Bronchial epithelial cell (primary cell): ENCODE measurements at places on chromosomes 5 and 9.
A peak's percentile ranks its signal among the peaks of the same experiment; 100 is the strongest.

DNA sequence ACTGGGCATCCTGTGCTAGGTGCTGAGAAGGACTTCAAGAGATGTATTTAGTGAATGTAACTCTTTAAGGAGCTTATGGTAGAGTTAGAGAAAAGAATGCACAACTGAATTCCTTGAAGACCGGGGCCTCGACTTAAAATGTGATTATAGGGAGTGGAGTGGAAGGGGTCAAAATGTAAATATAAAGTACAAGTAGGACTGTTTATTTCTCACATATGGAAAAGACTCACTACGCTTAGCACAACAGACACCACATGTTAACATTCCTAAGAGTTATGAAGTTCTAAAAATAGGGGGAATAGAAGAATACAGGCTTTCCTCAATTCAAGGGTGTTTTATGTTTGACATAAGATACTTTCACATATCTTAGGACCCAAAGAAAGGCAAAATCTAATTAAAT, 117.8 kb upstream of the OSMR start:
- DNase-seq: no peak

- DNase-seq: no peak
These were observed 31.0 kb upstream of the DENND1A start for GRCh38 chr9:123960965-123961364.

DNA sequence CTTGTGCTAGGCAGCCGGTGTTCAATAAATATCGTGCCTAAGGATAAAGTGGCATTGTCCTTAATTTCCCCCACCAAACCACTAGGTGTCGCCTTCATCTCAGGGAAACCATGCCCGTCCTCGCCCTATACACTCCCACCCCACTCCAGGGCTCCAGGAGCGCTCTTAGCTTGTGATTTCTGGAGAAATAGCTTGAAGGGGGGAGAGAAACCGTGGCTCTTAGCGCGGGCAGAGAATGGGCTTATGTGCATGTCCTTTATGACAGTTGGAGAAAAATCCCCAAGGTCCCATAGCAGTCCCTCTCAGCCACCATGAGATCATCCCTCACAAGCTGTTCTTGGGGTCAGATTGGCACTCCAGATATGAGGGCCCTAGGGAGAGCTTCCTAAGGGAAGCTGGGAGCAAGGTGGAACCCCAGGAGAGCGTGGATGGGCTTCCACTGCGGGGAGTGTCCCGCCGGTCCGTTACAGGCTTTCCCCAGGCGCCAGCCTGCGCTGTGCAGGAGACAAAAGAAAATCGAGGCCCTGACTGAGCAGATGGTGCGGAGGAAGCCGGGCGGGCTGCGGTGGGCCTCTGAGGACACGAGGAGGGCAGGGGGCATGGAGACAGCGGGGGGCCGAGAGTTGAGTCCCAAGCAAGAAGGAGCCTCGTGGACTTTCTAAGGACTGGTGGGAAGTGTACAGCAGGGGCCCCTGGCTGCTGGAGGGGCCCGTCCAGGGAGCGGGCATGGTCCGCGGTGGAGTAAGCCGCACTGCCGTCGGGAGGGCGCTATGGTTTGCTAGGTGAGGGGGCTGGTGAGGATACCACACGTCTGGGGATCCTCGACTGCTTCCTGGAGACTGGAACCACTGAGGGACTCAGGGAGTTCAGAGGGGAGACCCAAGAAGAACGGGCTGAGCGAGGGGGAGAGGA, 750 bp upstream of the NPR2 start:
- DNase-seq: peak; percentile 70

DNA sequence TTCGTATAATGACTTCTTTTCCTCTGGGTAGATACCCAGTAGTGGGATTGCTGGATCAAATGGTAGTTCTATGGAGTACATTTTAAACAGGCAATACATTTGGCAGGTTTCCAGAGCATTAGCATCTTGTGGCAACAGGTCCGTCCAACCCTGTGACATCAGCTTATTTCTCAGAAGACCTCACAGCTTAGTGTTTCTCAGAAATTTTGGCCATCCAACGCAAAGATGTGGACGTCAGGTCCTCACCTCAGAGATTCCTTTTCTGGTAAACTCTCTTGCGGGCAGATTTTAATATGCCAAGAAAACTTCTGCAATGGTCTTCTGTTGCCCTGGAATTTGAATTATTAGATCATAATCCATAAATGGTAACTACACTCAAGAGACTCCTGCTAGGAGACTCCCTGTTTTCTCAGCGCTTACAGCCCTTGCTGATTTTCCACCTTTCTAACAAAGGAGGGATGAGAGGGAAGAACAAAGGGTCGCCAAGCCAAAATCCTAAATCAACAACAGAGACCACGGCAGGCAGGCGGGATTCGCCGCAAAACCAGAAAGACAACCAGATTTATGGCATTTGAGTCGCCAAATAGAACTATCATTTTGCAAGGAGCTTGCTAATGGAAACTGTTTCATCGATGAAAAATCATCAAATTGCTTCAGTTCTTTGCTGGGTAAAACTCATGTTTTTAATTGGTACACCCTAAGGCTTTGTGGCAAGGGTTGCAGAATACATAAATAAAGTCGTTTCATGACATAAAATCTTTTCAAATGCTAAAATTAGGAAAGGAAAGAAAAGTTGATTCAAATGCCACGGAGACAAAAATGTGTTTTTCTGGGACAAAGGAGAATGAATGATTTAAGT, 34.1 kb upstream of the PLPP1 start:
- DNase-seq: no peak

- DNase-seq: no peak
These were observed 246.0 kb downstream of the ENC1 start for GRCh38 chr5:74394528-74394915.

DNA sequence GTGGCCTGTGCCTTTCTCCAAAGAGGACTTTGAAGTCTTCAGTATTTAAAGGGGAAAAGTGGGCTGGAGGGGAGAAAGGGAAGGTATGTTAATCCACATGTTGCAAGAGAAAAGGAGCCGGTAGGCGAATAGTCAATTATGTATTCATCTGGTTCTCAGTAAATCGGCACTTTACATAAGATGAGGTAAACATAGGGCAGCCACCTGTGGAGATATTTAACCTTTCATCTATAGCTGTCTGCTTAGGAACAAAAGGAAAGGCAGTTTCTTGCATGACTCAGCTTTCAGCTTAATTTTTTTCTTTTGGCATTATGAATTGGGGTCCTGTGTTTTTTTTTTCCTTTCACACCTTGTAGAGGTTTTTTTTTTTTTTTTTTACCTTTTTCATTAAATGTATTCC, 42.2 kb downstream of the FGD3 start:
- peak; percentile 28 for DNase-seq

DNA sequence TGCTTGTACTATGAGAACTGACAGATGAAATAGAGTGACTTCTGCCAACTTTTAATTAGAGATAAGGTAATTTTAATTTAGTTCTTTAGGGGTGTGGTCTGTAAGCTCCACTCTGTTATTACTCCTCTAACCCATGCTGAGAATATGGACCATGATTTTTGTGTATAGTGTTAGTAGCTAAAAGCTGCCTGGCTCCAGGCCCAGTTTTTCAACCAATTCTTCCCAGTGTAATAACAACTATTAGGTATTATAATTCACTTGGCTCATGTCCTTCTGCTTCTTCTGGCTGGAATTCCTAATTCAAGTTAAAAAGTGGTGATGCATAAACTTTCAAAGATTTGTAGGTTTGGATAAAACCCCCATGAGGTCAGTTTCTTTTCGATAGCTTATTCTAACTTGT, 216.3 kb downstream of the ISL1 start:
- no peak for DNase-seq

GRCh38 chr9:97849980-97850379, 3.0 kb upstream of the FOXE1 start:
- no peak for DNase-seq

DNA sequence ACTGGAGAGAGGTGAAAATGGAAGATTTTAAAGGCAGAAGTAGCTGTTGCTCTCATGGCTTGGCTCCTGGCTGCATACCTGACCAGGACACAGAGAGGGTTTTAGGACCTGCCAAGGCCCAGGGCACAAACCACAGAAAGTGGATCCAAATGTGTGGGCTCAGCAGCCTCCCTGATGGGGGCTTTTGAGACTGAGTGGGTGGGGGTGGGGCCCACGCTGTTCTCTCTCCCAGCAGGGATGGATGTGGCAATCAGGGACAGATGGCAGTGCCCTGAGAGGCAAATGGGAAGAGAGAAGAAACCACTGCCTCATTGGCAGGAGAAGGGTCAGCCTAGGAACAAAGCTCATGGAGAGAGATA, 34.9 kb upstream of the TIFAB start:
- DNase-seq: no peak

DNA sequence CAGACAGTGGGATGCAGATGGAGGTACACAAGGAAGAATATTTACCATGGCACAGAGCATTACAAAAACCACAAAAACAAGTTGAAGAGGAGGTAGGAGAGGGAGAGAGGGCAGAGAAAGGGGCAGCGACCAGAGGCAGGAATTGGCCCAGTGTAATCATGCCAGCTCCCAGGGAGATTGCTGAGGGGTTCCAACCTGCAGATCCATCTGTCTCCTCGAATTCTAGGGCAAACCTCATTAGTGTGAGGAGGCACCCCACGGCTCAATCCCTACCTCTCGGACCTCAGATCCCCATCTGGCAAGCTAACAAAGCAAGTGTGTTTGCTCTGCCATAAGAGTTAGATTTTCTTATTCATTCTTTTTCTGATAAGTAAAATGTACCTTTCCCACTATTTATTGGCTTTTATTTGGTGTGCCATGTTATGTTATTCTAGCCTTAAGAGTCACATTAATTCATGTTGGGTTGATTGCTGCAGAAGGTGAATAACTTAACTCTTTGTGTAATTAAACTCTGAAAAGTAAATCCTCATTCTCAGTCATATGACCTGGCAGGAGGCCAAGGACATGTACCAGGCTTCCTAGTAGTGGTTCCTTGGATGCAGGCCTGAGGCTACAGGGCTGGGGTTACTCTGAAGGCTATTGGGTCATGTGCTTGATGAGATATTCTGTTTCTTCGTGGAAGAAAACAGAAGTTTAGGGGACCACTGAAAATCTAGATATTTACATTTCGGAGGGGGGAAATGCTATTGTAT, 315.2 kb upstream of the ATP10B start:
- no peak for DNase-seq

DNA sequence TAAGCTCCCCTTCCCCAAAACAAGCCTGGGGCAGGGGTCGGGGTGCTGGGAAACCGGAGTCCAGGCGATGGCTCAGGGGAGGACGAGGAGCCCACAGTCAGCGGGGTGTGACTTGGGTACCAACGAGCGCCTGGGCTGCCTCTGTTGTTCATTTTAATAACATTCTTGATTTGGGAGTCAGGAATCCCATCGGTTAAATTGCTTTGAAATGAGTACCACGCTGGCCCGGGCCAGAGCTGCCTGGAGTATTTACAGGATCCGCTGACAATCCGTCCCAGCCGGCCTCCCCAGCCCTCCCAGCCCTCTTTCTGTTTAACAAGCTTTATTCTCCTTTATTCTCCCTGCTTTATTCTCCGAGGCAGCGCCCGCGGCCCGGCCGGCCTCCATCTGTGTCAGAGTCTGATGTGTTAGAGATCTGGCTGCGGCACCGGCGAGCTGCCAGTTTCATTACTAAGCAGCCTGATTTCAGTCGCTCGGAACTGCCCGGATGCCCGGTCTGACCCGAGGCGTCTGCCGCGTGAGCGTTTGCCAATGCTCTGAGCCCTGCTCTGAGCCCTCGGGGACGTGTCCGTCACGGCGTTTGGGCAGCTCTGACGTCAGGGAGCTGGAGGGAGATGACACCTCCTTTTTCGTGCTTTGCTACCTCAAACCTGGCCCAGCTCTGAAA, 16.5 kb upstream of the QRFP start:
- peak; percentile 75 for DNase-seq

DNA sequence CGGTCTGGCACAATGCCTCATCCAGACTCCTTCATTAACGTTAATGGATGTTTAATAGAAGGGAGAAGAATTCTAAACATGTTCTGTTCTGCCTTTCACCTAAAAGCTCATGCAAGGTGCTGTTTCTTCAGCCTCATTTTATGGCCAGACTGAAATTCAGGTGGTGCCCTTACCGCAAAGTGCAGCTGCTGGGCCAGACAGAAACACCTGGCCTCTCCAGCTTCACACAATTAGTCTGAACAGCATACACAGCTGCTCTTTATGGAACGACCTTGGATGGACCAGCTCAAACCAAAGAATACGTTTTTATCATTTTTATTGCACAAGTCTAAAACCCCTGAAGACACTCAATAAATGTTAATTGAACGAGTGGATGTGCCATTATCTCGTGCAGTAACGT, 4.6 kb downstream of the SNCAIP start:
- no peak for DNase-seq

- DNase-seq: peak; percentile 97
These were observed 26.3 kb downstream of the SLC25A25 start for GRCh38 chr9:128094166-128094949.

- no peak for DNase-seq
These were observed 138.1 kb downstream of the RGS3 start for GRCh38 chr9:113601656-113602055.

DNA sequence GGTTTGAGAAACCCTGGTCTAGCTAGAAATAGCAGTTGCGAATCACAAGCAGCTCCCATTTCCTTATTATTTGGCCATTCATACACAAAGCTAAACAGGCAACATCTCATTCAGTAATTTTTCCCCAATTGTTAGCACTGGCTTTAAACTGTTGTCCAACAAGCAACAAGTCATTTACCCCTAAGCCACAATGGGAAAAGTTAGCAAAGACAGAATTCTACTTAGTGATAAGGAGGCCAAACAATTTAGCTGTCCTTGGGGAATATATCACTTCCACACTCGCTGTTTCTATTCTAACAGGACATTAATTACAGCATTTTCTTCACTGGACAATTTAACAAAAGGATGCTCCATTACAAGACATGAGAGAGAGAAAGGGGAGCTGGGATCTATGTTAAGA, 2.8 kb downstream of the MYO10 start:
- DNase-seq: no peak

GRCh38 chr5:150544611-150545219, 36.8 kb downstream of the NDST1 start:
- DNase-seq: peak; percentile 48

- DNase-seq: no peak
These were observed 68.2 kb downstream of the PIK3R1 start for GRCh38 chr5:68283766-68284165.

GRCh38 chr9:98101868-98102273, 17.2 kb downstream of the TRIM14 start:
- DNase-seq: no peak

- DNase-seq: peak; percentile 97
These were observed 39.8 kb upstream of the FUBP3 start for GRCh38 chr9:130539420-130540223.

DNA sequence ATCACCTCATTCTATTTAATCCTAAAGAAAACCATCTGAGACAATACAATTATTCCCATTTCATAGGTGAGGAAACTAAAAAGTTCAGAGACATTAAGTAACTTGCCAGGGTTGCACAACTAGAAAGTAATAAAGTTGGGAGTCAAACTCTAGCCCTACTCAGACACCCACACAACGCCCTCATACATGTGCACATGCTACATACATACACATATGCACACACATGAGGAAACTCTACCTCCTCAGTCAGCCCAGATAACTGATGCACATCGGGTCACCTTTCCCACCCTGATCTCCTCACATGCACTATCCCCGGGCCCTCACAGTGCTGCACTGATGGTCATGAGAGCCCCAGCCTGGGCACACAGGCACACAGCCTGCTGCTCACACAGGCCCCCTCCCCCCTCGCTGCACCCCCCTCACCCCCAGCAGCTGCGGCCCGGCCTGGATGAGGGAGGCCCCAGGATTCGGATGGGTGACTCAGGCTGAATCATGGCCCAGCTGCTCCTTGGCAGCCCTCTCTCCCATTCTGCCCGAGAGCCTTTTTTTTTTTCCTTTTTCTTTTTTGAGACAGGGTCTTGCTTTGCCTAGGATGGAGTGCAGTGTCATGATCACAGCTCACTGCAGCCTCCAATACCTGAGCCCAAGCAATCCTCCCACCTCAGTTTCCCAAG, 5.0 kb upstream of the GPRIN1 start:
- DNase-seq: peak; percentile 73

GRCh38 chr5:146466521-146467349, 19.6 kb downstream of the TCERG1 start:
- DNase-seq: peak; percentile 44
